ENCODE measurements at places on chromosomes 3 and 15.

DNA sequence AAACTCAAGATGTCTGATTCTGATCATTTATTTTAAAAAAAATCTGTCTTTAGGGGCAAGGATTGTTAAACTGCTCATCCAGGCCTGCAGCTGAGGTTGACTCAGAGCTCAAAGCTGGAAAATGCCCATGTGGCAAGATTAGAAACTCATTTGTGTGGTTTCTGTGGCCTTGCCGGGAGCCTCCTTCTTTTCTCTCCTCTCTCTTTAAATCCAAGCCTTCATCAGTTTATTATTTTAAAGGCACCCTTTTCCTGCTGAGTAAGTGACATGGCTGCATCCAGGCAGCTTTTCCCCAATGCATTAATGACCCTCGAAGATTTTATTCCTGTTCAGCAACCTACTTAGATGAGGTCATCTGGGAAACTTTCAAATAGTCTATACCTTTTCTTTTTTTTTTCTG, 221.3 kb upstream of the CDIN1 start:
- no peak for DNase-seq

GRCh38 chr15:29785136-29785535, 37.1 kb downstream of the TJP1 start:
- no peak for DNase-seq

GRCh38 chr3:37118163-37118562, 56.2 kb downstream of the LRRFIP2 start:
- DNase-seq, result no peak

DNA sequence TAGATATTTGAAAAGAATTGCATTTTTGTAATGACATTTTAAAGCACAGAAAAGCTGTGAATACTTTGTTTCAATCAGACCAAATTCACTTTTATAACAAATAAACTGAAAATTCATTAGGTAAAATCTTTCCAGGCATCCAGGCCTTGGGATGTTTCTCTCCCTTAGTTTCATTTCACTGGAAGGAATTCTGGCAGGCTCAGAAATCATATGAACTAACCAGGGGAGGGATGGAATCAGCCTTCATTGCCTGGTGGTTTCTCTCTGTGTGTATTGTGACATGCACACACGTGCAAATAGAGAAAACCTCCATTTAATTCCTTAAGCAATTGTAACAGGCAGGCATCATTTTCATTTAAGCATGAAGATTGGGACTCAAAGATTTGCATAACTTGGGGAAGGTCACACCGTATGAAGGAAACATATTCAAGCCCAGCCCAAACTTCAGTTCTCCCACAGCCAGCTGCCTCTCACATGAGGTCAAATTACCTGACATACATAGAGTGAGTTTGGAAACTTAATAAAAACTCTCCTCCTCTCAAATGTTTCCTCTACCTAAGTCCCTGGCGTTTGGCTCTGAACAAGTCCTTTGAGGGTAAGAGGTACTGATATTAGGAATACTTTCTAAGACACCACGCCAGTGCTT, 376.1 kb upstream of the MCTP2 start:
- DNase-seq, result no peak

All from psoas muscle (tissue), 8 donors.